Stimulated activated naive CD8-positive, alpha-beta T cell treated with anti-CD3 and anti-CD28 coated beads, Interleukin-15, amount 100 ng/mL, for 72 hours (primary cell): ENCODE measurements at places on chromosomes 3 and 15.

GRCh38 chr15:66766282-66767230 is 64.5 kb downstream of the SMAD6 start:
- DNase-seq = no peak

DNA sequence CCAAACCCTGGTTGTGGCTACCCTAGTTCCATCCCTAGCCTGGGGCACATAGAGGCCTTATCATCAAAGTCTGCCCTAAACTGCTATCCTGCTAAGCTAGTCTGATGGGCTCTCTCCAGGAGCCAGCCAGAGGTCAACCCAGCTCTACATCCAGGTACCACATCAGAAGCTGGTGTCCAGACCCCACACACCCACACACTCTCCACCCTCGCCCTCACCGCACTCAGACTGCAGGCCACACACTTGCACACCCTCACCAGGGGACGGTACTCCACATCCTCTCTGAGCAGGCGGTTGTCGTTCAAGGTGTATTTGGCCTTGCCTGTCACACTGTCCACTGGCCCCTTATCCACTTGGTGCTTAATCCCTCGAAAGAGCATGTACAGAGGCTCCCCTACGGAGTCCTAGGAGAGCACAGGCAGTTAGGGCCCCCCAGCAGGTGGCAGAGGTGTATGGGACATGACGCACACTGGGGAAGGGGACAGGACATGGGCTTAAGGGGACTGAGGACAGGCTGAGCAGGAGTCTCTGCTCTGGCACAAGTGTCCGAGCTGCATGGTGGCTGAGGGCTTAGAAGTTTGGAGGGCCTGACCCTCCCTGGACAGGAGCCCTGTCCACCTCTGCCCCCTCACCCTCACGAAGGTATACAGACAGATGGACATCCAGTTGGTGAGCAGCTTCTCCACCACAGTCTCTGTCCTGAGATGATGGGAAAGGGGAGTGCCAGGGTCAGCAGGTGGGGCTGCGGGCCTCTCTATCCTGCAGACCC is 18.1 kb downstream of the PLXNB1 start:
- DNase-seq = no peak

DNA sequence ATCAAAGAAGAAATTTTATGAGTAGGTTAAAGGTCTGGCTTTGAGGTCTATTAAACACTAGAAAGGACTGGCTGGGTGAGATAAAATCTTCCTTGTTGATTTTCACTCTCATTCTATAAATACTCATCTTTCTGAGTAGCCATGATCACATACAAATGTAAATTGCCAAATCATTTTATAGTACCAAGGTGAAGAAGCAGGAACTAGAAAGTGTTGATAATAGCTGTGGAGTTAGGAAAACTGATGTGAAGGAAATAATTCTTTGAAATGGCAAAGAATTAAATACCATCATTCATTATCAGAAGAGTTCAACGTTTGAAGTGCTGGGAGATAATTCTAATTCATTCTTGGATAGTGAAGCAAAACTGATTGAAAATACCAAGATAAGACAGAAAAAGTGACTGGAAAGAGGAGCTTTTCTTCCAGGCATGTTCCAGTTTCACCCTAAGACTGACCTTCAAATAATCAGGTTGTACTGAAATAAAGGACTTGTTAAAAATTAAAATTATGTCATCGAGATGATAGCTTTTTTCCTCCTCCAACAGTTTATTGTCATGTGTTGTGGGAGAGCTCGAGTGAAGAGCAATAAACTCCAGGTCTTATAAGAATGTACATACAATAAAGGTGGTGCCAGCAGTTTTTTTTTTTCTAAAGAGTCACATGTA is 17.4 kb downstream of the THBS1 start:
- DNase-seq = no peak

GRCh38 chr3:126613479-126614188 is 41.3 kb downstream of the TXNRD3 start:
- no peak for DNase-seq

GRCh38 chr3:29853841-29854397 is 573.0 kb downstream of the RBMS3 start:
- DNase-seq = no peak

DNA sequence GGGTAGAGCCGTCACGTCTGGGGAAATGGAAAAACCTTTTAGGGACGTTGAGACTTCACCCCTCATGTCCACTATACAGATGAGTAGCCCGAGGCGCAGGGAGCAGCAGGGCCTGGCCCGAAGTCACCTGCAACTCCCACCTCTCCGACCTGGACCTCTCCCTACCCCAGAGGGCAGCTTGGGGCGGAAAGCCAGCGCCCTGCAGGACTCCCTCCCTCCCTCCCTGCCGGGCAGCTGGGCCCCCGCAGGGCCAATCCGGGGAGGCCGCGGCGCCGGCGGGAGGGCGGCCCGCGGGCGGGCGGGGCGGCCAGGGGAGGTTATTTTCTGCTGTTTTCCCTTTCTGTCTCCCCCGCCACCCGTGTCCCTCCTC is 2.0 kb downstream of the WNT7A start:
- DNase-seq = no peak

- DNase-seq = no peak
Measured at GRCh38 chr3:97810779-97811390, 10.9 kb upstream of the CRYBG3 start.

DNA sequence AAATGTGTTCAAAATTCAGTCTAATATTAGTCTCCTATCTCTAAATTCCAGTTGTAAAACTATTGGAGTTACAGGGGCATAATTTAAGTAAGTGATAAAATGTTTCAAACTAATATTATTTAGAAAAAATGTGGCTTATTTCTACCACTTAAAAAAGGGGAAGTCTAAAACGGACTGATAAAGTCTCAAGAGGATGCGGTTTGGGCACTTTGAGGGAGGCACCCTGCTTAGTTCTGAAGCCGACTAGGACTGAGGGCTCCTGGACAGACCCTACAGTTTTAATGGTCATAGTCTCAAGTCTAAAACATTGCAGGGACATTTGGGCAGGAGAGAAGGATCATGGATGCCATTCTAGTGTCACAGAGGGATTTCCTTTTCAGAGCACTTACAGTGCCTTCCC is 566.3 kb downstream of the NR2F2 start:
- DNase-seq = no peak

DNA sequence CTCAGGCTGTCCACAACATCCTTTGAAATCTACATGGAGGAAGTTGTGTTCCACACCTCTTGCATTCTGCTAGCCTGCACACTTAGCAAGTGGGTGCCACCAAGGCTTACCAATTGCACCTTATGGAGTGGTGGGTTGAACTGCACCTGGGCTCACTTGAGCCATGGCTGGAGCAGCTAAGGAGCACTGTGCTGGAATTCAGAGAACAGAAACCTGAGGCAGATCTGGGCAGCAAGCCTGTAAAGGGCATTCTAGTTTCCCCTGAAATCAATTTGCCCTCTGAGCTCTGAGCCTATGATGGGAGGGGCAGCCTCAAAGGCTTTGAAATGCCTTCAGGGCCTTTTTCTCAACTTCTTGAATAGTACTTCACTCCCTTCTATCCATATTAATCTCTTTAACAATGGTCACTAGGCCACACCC is 18.0 kb downstream of the BTLA start:
- no peak for DNase-seq

DNA sequence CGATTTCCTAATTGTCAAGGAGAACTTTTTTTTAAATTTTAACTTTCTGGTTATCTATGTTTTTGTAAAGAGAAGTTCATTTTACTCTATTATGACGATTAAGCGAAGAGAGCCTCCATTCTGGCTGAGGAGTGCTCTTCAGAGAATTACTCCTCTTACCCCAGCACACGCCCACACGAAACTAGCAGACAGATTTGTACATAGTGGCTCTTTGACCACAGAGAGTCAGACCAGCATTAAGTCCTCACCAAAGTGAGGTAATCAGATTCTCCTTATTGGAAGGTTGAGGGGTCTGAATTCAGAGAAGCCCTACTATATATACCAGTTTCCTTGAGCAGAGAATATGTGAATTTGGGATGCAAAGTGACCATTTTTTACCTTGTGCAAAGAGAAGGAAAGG is 204.8 kb upstream of the TSC22D2 start:
- DNase-seq = no peak

GRCh38 chr3:48847053-48847503 is 596 bp downstream of the PRKAR2A start:
- DNase-seq = no peak

GRCh38 chr3:5480190-5480589 is 292.7 kb downstream of the EDEM1 start:
- no peak for DNase-seq

DNA sequence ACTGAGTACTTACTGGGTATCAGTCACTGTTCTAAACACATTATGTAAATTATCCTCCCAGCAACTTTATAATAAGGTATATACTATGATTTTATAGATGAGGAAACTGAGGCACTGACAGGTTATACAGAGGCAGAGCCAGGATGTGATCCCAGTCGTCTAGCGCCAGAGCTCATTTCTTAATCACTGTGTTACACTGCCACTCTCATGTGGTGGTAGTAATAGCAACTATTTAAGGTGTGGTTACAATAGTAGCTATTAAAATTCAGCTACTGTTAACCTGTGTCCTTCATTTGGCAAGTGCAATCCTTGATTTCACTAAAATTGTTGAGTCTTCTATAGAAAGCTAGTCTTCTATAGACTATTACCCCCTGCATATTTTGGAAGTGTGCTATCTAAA is 43.1 kb upstream of the TRPC1 start:
- DNase-seq = no peak

- no peak for DNase-seq
Measured at GRCh38 chr3:67614195-67614594, 40.2 kb downstream of the SUCLG2 start.

DNA sequence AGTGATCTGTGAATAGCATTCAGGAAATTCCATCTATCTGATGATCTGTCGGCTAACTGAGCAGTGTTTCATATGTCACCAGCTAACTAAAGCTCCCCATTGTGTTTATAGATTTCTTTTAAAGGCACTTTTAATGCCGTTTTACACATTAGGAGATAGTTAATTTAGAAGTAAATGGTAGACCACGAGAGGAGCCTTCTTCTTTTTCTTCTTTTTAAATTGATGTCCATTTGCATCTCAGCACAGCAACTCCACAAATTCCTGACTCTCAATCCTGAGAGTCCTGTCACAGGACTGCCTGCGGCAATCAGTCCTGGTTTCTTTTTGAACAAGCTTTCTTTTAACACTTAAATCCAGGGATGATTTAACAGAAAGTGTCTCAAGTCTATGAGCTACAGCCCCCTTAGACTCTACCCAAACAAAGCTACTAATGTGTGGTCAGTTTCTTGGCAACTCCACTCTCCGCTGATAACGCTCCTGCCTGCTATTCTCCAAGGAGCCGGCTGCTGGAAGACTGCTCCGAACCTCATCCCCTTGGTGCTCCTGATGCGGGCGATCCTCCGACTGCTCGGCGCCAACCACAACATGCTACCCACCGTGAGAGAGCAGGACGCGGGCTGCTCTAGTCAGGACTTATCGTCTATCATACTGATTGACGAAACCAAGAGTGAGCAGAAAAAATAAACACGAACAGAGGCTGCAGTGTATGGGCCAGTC is 421.4 kb downstream of the MECOM start:
- no peak for DNase-seq

DNA sequence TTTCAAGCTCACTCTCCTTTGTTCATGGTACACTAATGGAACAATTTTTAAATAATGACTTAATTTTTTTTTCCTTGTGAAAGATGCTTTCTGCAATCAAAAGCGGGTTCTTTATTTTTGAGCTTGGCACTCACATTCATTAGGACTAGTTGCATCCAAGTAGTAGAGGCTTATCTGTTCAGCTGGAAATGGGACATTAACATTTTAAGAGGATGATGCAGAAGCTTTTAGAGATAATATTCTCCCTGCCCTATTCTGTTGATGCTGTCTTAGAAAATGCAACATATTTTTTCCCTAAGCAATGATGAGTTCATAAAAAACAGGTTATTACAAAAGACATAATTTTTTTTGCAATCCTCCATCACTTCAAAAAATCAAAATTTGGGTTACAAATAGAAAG is 900.6 kb downstream of the NTRK3 start:
- no peak for DNase-seq

DNA sequence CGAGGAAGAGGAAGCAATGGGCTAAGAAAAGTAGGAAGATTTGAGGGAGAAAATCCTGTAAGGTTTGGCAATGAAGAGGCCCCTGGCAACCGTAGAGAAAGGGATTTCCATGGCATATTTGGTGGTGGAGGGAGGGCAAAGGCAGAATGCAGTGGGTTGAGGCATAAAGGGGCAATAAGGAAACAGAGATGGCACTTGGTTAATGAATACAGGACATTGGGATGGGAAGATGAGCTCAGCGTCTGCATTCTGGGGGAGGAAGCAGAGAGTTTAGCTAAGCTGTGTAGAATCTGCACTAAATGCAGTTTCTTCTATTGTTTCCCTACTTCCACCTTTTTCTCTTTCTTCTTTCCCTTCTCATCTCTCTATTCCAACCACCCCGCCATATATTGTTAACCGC is 83.6 kb downstream of the LRTM1 start:
- DNase-seq = no peak

DNA sequence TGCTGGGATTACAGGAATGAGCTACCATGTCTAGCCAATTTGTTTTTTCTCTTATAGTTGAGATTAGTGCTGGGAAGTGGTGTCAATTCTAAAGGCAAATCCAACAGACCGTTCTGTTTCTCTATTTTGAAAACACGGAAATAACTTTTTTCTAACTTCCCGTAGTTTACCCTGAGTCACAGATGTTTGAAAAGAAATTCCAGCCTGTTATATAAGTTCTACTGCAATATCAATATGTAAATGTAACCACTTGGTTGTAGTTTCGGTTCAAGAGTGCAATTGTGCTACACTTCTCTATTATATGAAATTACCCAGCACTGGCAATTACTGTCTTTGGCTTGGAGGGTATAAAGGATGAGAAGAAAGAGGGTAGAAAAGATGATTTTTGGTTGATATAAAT is 22.3 kb upstream of the GNB4 start:
- no peak for DNase-seq

DNA sequence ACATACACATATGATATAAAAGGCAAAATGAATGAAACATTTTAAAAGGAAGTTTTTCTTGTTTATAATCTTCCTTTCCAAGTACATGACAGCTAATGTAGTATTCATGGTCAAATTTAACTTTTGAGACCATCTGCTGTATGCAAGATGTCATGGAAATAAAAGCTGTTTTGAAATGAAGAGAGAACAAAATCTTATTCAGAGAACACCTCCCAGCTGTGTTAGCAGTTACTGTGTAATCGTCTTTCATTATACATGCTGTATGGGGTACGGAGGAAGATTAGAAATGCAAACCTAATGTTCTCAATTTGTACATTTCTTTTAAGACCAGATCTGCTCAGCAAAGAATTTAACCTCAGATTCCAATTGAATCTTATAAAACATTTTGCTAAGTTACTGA is 1182.3 kb downstream of the OTOL1 start:
- no peak for DNase-seq

DNA sequence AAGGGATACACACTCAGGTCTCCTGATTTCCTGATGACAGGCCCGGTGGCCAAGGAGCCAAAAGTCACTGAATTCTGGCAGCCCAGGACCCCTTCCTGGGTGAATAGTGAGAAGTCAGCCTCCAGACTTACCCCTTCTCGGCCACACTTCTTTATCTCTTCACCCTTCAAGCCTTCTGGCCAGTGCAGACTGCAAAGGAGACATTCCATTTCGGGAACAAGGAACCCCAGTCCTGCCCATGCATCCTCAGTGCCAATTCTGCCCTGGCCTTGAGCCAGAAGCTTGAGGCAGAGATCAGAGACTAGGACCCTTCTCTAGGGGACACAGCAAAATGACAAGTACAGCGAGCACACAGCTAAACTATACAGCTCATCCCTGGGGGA is 28.8 kb downstream of the GRAMD2A start:
- no peak for DNase-seq
